T-helper 1 cell (primary cell): ENCODE measurements at places on chromosomes 2 and 18.

- DNase-seq, result no peak
Measured at GRCh38 chr2:45975752-45976517, 321.3 kb upstream of the EPAS1 start.

DNA sequence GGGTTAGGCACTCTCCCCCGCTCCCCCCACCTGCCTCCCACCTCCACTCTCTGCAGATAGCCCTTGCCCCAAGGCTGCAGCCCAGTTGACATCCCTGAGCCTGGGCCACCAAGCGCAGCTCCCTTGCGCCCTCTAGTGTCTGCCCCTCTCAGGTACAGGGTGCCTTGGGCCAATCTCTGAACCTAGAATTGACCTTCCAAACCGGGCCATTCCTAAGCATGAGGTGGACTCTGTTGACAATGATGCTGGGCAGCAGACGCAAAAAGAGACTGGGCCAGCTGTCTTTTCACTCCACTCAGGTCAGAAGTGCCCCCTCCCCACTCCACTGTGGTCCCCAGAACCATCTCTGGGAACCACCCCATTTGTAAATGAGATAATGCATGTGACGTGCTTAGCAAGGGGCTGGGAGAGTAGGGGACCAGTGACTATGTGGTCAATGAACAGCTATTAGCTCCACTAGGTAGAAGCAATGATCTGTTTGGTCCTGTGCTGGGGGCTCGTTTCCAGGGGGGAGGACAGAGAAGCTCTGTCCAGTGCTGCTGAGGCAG is 43.3 kb upstream of the PLB1 start:
- DNase-seq, result peak; percentile 56

DNA sequence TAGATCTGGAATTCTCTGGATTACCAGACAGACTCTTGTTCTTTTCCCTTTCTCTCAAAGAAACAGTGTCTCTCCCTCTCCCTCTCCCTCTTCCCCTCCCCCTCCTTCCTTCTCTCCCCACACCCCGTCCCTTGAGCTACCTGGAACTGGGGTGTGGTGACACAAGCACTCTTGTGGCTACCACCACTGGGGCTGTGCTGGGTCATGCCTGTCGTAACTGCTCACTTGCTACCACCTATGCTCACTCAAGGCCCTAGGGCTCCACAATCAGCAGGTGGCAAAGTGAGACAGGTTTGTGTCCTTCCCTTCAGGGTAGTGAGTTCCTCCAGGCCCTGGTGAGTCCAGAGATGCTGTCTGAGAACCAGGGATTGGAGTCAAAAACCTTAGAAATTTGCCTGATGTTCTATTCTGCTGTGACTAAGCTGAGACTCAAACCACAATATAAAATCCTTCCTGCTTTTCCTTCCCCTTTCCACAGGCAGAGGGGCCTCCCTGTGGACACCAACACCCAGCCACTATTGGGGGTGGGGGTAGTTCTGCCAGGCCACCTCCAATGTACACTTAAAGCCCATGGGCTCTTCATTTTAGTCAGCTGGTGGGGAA is 70.8 kb downstream of the OXER1 start:
- DNase-seq, result no peak

- DNase-seq, result no peak
Measured at GRCh38 chr2:144163592-144163991, 356.3 kb downstream of the ZEB2 start.

- no peak for DNase-seq
Measured at GRCh38 chr2:70024284-70024683, 62.9 kb upstream of the ASPRV1 start.

- no peak for DNase-seq
Measured at GRCh38 chr2:102662833-102663232, 43.5 kb downstream of the SLC9A2 start.

DNA sequence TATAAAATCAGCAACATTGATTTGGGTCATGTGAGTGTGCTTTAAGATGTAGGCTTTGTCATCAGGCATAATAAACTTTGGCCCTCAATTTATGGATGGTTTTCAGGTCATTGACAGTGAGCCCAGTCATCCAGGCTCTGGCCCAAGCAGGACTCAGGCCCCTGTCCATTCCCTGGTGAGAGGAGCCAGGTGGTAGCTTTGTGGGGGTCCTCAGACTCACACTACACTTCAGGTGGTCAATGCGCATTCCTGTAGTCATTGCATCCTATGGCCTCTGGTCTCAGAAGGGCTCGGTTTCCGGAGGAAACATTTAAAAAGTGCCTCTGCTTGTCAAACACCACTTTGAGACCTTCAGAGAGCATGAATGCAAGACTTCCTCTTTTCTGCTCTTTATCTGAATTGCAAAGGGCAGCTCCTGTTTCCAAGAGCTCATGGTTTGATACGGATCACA is 20.2 kb downstream of the LGALSL start:
- DNase-seq, result no peak

DNA sequence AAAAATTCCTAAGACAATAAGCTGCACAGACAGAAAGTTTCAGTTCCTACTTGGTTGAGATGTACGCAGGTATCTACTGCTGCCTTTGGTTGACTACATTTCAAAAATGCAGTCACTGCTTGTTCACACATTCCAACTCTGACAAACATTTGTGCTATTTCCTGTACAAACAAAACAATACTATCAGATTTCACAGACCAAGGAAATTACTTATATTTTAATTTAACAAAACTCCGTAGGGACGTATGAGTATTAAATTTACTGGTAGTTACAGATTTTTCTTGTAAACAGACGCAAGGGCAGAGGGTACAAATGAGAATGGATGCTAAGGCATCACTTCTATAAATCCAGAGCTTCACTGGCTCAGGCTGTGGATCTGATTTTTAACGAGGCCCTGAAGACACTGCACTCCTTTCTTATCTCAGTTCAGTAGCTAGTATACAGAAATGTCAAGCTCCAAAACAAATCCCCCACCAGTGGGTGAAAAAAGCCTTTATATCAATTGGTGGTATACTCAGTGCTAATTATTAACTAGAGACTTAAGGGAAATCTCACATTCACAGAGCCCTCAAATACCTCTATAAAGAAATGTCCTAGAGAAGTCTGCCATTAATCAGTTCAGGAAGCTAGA is 31.7 kb upstream of the TTC32 start:
- DNase-seq, result no peak

GRCh38 chr2:241036397-241036963 is 38.1 kb downstream of the SNED1 start:
- peak; percentile 49 for DNase-seq

GRCh38 chr2:60861736-60862135 is 19.6 kb upstream of the REL start:
- no peak for DNase-seq
